ENCODE measurements at places on chromosomes 12 and 14. TPM values are rescaled to one million over a fixed set of nuclear protein-coding genes. Genes with fewer than 3 reads are reported as not detected.

C1S gene
- not detected for polyA plus RNA-seq

DNA sequence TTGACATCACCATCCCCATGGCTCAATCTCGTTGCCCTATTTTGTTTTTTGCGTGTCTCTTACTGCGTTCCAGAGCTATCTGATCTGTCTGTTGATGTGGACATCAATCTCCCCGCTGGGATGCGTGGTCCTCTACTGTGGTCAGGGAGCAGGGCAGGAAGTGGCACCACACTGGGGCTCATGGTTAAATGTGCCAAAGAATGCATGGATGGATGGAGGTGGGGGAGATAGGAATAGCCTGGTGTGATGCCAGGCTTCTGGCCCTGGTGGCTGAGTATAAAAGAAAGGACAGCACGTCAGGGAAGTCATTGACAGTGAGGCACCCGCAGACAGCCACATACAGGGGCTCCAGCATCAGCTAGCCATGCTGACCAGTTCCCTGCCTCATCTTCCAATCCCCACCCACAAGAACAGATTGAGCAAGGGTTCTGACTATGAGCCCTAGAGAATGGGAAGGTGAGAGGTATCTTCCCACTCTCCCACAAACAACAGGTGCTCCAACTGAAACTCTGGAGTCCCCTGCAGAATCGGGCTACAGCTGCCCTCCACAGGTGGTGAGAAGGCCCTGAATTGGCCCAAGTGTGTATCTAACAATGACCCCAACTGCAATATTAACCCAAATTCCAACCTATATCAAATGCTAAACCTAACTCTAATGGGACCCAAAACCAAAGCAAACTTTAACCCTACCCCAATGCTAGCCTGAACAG is 2.7 kb upstream of the BEGAIN start:
- DNase-seq, result no peak

TMCC3 gene
- polyA plus RNA-seq, result not detected

DNA sequence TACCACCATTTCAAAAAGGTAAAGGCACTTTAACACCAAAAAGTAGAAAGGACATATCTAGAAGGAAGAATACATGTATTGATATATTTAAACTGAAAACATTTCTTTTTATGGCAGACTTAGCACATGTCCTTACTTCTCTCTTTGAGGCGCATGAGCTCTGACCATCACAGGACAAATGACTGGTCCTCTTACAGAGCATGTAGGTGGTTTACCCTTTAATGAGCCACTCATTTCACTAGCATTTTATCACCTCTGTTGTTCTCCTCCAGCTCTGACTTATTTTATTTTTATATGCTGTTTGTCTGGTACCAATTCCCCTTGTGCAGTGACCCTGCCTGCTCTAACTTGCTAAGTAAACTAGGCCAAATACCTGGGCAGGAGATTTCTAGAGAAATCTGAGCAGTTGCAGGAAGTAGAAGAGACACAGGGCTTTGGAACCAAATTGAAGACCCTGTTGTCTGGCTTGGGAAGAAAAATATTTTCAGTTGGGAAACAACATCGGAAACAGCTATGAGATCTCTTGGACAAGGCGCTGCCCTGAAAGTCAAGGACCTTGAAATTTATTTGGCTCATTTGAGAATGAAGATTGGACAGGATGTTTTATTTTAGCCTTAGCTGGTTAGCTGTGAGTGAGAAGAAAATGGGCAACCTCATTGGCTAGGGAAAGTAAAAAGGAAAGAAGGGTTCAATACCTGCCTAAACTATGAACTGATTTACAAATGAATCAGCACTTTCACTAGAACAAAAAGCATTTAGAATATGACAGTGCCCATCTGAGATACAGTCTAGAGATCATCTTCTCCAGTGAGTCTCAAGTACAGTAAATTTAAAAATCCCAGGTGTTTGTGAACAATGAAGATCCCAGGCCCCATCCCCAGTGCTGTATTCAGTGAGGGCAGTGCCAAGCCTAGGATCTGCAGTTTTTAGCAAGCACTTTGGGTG is 374.4 kb downstream of the ZFP36L1 start:
- no peak for DNase-seq

DNA sequence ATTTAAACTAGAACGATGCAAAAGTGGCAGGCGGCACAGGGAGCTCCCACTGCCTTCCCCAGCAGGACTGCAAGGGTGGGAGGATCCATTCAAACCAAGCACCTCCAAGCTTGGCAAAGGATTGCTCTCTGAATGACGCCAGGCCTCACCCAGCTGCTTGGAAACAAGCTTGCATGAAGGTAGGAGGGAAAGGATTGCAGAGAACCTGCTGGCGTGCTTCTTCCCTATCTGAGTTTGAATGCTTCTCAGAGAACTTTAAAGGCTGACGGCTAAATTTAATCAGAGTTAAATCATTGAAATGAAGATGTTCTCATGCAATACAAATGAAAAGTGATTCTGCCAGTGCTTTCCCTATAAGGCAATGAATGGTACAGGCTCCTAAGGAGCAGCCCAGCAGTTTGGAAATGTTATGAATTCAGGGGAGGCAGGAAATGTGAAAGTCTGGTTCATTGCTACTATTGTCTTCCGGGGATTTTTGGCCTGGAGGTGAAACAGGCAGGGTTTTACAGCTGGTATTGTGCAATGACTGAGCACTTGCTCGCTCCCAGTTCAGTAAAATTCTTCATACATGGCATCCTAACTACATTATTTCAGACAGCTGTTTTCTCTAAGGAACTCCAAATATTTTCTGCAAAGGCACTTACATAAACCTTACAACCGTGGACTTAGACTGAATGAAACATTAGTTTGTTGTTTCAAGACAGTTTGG is 31.9 kb upstream of the DUSP6 start:
- peak; percentile 66 for DNase-seq

DNA sequence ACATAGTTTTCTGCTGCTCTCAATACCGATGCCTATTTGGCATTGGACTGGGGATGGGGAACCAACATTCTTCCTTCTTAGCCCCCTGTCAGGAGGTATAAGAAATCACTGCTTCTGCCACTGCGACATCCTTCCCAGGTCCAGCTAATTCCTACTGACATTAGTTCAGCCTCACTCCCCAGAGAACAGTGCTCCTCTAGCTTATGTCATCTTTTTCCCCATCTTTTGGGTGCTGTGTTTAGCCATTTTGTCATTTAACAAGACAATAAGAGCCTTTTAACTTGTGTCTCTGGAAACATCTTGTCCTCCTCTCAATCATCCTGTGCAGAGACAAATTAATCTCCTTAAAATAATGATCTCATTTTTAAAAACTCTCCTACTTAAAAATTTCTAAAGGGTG is 167.0 kb upstream of the PLXNC1 start:
- DNase-seq, result no peak

GRCh38 chr14:101584055-101584859 is 23.0 kb downstream of the DIO3 start:
- DNase-seq, result peak; percentile 66

DNA sequence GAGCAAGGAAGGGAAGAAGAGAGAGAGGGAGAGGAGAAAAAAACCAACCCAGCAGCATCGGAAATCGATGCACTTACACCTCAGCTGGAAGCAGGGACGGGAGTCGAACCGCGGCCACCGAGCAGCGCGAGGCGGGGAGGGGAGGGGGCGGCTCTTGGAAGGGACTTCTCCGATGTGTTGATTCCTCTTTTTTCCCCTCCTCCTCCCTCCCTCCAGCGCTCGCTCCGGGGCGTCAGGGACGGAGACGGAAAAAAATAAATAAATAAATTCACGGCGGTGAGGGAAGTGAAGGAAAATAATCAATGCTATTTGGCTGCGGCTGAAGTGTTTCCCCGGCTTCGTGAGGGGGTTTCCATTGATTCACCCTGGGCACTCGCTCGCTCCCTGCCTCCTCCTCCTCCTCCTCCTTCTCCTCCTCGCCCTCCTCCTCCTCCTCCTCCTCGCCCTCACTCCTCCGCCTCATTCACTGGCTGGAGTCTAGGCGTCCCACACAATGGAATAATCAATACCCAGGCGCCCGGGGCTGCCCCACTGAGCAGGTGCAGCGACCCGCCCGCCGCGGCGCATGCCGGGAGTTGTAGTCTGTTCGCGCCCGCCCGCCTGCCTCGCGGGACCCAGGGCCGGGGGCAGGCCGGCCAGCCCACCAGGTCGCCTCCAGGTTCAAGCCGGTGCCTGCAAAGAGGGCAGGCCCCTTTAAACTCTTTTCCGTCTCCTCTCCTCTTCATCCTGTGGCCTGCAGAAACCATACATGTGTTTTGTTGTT is at the start of gene ZFHX2:
Gene ZFHX2, minus strand, starts transcription at position 500 of the 763 bp plus-strand sequence. CDS start 16,440 bp downstream, outside the sequence.
- DNase-seq, result peak; percentile 67

DNA sequence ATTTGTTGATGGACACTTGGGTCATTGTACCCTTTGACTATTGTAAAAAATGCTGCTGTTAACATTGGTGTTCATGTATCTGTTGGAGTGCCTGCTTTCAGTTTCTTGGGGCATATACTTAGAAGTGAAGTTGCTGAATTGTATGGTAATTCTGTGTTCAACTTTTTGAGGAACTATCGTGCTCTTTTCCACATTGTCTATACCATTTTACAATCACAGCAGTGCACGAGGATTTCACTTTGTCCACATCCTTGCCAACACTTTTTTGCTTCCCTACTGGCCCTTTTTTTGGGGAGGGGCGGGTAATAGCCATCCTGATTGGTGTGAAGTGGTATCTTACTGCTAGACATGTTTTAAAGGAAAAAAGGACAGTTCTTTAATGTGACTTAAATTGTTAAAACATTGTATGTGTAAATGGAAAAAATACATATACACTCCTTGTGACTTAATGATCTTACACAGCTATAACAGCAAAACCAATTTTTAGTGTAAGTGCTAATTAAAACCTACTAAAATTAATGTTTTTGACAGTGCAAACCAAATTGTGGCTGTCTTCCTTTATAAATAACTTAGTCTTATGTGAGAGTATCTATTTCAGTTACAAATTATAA is 52.7 kb downstream of the WNK1 start:
- no peak for DNase-seq
